ENCODE measurements at places on chromosomes 7 and 10.

DNA sequence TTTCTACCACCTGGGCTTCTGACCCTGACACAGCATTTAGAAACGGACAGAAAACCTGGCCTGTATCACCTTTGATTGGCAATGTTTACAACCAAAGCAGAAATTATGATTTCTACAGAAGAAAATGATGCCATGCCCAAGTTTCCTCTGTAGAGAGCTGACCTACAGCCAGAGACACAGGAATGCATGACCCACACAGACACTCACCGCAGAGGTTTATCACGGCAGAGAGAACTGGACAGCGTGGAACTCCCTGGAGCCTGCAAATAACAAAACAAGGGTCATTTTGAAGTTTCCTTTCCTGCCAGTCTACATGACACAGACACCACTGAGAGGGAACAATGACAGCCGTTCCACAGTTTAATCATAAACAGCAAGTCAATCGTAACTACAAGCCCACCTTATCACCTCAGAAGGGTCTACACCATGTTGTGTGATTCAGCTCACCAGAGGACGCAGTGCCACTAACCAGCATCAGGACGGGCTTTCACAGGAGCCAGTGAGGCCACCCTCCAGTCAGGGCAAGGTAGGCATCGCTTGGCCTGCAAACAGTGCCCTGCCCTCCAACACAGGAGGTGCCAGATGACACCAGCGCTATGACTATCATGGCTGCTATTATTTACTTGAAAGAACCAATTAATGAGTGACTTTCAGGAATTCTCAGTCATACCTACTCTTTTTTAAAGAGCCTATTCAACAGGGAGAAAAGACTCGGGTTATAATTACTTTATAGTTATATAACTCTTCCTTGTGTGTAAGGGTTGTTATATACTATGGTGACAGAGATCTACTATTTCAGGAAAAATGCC, 139.9 kb downstream of the TNS3 start:
- DNase-seq = no peak

DNA sequence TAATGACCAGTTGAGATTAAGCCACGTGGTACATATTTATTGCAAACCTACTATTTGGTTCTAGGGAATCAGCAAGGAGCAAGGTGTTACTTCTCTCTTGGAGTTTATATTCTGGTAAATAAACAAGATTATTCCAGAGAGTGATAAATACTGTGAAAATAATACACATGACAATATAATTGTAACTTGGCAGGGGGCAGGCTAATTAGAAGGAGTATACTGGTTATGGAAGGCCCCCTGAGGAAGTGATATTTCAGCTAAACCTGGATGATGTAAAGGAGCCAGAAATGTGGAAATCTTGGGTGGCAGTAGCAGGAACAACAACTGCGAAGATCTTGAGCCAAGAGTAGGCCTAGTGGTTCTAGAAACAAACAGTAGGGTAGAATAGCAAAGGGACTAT, 111.8 kb downstream of the SDK1 start:
- no peak for DNase-seq

GRCh38 chr7:157265051-157265450, 71.8 kb upstream of the DNAJB6 start:
- DNase-seq = no peak

DNA sequence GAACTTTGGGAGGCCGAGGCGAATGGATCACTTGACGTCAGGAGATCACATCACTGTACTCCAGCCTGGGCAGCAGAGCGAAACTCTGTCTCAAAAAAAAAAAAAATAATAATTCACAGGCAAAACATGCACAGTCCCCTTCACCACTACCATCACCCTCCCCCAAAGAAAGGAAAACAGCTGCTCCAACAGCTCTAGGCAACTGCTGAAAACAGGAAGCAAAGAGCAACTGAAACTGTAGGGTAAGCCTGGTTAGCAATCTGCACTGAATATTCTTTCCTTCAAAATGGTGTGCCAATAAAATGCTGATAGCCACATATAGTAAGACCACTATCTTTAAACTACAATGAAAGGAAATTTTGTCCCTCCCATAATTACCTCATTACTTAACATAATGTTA, 11.8 kb downstream of the NT5C2 start:
- no peak for DNase-seq

GRCh38 chr7:34844936-34845665, 187.1 kb downstream of the NPSR1 start:
- no peak for DNase-seq

- DNase-seq = no peak
Observed at GRCh38 chr10:2427412-2427811, 639.9 kb upstream of the PFKP start.

- no peak for DNase-seq
Observed at GRCh38 chr10:101444058-101444898, 90.3 kb downstream of the BTRC start.

DNA sequence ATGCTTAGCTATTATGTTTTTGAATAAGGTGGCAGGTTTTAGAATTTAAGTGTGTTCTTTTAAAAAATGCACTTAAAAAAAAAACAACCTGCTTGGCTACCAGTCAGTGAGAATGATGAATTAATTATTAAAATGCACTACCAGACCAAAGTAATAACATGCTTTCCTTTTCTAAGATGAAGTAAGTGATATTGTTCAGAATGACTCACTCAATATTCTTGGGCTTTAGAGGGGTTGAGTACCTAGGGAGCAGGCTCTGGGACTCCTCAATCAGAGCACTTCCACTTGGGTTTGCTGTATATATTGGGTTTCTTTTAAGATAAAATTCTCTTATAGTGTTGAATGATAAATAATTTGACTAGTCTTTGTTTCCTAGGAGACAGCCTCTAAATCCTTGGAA, 8.6 kb downstream of the STAM start:
- DNase-seq = no peak

DNA sequence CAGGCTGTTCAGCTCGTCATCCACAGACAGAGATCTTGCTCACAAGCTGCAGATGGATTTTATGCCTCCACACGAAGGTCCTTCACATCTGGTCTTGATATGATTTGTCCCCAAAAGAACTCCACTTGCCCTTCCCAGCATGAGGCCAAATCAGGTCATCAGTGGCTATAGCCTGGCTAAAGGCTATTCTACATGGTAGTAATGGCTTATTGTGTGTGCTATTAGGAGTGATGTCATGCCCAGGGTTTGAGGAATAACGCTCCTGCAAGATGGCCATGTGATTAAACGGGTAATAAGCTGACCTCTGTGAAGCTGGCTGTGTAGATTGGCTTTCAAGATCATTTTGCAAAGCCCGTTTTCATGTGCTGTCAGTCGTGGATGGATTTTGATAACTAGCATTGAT, 313.8 kb downstream of the FRMD4A start:
- DNase-seq = no peak

GRCh38 chr7:127933146-127933545, 98.1 kb downstream of the LRRC4 start:
- DNase-seq = no peak

GRCh38 chr10:126169899-126170298, 218.4 kb downstream of the ADAM12 start:
- no peak for DNase-seq

DNA sequence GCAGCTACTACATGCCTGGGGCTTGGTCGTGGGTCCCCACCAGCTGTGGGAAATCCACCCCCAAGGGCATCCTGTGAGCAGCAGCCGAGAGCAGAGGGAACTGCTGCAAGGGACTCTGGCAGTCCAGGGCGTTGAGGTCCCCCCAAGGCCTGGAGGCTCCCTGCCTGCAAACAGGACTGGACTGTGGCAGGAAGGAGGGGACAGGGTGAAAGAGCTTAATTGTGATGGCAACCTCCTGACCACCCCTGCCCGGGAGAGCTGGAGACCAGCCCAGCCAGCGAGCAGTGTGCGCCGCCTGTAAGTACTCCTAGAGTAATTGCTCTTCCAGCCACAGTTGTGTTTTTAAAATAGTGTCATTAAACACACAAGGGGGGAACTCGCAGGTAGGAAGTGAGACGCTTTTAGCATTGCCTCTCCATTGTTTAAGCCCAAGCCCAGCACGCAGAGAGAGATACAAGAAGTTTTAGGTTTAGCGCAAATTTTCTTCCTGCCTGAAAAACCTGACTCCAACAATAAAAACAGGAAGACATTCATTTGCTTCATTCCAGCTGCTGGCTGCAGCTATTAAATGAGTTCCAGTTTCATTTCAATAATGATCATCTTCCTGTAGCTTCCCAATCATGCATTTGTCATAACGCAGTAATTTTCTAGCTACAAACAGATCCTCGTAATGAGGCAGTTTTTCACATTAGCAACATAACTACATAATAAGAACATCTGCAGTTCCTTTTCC, 111.1 kb downstream of the EBF3 start:
- DNase-seq = no peak

DNA sequence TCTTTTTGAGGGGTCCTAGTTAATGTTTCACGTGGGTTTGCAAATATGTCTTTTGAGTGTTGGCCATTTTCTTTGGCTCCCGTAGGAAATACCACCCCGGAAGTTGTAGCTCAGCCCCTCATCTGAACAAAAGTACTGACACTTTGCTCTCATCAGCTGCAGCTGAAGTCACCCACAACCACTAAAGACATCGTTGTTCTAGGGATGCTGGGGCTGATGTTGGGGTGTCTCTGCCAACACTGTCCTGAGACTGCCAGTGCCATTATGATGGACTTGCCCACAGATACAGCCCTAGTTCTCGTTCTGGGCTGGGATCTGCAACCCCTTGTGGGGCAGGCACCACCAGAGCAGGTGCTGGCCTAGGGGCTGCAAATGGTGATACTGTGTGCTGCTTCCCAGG, 82.6 kb upstream of the ARHGAP21 start:
- DNase-seq = no peak

- DNase-seq = no peak
Observed at GRCh38 chr10:88103576-88103975, 240.2 kb downstream of the PTEN start.

DNA sequence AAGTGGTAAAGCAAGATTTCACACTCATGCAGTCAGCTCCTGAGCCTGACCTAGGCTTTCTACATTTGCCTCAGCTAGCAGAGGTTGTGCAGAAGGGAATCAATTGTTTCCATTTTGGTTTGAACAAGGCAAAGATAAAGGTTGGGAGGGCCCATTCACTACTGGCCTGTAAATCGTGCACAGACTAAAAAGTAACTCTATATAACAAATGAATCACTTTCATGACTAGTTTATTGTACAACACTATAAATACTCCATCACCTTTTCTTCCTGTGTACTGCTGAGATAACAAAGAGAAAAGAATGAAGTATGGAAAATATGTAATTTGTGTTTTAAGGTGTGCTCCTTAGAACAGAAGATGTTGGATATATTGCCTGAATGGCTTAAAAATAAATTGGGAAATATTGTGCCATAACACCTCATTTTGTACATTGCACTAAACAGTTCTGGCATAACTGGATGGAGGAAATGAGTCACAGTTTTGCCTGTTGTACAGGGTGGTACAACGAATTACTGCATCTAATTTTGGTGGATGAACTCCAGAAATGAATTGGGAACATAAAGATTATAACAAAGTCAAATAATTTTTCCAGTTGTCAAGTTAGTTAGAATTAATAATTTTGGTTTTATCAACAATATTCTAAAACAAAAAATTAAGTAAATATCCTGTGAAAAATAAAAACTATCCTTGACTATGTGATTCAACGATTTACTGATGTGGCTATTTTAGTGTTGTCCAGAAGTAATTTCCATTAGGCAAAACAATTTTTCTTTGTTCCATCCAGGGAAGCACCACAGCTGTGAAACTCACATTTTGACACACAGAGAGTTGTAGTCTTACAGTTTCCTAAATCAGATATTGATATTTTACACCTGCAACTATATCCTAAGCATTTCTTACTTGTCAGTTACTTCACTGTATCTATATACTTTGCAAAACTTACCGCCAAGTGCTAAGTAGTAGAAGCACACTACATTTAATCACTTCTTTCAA, 18.0 kb downstream of the SEMA3C start:
- no peak for DNase-seq

GRCh38 chr7:32264702-32265284, 194.6 kb upstream of the PDE1C start:
- DNase-seq = no peak

DNA sequence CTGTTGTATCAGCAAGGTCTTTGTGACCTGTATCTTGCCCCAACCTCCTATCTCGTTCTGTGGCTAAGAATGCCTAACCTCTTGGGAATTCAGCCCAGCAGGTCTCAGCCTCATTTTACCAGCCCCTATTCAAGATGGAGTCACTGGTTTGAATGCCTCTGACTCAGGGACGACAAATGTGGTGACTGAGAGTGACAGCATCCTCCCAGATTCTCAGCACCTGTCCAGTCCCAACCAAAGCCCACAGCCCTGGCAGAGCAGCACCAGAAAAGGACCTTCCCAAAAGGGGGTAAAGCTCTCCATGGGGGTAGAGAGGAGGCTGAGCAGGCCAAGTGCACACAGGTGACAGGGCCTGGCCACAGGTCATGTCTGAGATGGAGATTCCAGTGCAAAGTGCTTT, 35.4 kb upstream of the GPAM start:
- no peak for DNase-seq

DNA sequence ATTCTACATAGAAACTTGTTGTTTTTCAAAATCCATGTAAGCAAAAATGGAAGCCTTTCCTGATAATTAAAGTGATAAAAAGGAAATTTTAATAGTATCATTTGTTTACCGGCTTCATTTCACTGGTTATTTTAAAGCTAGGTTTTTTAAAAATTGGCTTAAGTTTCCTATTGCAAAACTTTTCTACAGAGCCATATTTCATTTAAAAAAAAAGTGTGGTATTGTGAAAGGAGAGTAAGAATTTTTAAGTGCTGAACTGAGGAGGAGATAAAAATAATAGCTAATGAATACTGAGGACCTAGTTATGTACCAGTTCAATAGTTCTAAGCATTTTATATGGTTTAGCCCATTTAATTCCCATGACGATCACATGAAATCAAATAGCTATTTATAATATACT, 172.2 kb upstream of the COL1A2 start:
- no peak for DNase-seq

- no peak for DNase-seq
Observed at GRCh38 chr10:124944982-124945381, 3.1 kb downstream of the ZRANB1 start.

DNA sequence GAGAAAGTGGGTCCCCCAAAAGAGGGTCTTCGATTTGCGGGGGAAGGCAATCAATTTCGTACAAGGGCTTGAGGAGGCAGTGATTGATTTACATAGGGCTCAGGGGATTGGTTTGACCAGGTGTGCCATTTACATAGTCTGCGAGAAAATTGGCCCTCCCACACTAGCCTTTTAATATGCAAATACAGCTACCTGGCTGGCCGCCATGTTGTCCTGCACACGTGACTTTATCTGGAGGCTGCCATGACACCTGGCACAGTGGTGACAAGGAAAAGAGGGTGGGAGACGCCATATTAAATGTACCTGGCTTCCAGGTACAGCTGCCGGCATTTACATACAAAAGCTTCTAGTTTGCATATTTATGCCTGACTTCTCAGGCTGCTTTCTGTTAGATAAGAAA, 1577.2 kb upstream of the LRRTM3 start:
- DNase-seq = no peak

GRCh38 chr10:72086466-72087391, 1.6 kb downstream of the SPOCK2 start:
- no peak for DNase-seq

GRCh38 chr10:116014871-116015582, 258.0 kb downstream of the GFRA1 start:
- DNase-seq = no peak

GRCh38 chr10:43771675-43772074, 123.0 kb upstream of the ZNF32 start:
- no peak for DNase-seq

All from HCT116 (cell line).